ENCODE measurements at places on chromosomes 16 and 17.

DNA sequence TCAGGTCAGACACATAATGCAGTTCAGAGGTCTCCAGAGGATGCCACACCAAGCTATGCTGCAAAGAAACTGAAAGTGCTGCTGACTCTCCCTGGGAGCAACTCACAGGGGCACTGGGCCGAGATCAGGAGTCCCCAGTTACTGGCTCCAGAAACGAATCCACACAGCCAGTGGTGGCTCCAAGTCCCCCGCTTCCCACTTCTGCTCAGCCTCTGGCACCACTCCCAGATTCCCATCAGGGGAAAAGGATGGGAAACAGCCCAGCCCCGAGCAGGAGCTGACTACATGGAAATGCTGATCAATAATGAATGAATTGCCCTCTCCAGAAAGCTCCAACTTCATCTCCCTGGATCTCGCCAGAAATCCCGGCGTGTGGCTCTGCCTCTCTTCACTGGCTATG is 62.3 kb upstream of the CDH5 start:
- DNase-seq = no peak

DNA sequence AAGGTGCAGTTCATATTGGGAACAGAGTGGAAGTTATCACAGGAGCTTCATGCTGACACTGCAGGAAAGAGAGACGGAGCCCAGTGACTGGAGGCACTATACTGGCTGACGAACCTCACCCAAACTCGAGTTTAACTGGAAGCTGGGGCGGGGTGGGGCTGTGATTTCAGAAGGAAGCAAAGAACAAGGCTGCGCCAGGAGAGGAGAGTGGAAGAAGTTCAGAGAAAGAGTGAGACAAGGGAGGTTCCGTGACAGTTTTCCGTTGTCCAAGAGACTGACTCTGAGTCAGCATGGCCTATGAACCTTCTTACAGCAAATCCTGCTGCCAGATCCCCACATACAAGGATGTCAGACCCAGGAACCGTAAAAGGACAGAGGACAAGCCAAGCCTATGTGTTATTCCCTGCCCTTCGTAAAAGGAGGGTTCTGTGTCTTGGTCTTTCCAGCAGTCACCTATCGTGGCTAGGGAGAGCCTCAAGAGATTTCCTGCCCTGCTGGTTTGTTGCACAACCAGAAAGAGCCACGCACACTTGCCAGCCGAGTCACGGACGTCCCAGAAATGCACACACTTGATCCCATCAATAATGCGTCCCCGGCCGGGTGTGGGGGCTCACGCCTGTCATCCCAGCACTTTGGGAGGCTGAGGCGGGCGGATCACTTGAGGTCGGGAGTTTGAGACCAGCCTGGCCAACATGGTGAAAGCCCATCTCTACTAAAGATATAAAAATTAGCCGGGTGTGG is 5.1 kb downstream of the PITPNA start:
- no peak for DNase-seq

GRCh38 chr17:45225964-45226530 is 4.4 kb downstream of the FMNL1 start:
- no peak for DNase-seq

GRCh38 chr17:1582374-1582773 is 19.8 kb upstream of the PITPNA start:
- no peak for DNase-seq

- no peak for DNase-seq
These were observed 12.0 kb downstream of the USP7 start for GRCh38 chr16:8951447-8952280.

DNA sequence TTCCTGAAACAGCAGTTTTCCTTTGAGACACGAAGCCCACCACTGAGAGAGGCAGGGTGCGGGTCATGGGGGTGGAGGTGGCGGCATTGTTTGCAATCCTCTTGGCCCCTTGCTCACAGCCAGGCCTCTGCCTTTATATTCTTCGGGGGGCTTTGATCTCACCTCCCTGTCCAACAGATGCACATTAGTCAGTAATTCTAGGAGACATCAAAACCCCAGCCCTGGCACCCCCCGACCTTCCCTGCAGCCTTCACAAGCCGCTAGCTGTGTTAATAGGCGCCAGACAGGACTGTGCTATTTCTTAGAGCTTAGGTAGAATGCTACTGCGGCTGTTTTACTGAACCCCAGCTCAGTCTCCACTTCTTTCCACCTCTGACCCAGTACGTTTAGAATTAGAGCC is 212.6 kb downstream of the RBFOX1 start:
- DNase-seq = no peak

GRCh38 chr17:74749279-74750038 is 1.0 kb downstream of the NHERF1 start:
- DNase-seq = no peak

DNA sequence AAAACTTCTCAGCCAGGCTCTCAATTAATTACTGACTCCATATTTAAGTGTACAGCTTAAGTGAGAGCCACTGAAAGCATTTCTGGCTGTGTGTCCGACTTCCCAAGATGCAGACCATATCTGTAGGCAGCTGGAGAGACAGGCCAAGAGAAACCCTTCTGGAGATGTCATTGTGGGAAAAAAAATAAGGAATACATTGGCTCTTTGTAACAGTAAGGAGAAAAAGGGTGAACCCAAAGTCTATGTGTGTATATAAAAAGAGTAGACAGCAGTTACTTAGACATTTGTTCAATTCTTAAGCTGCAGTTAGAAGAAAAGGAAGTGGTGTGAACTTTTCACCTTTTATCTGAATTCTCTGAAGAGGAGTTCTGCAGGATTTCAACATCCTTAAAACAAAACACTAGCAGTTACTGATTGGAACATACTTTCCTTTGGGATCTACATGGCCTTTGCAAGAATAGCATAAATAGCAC is 21.7 kb downstream of the FAM117A start:
- DNase-seq = no peak

GRCh38 chr16:3388325-3388724 is 12.5 kb downstream of the ZSCAN32 start:
- DNase-seq = no peak
